ENCODE measurements at places on chromosomes 1 and 21.
A peak's percentile ranks its signal among the peaks of the same experiment; 100 is the strongest.

- no peak for DNase-seq
These were observed 93.8 kb downstream of the MTR start for GRCh38 chr1:236888903-236889302.

GRCh38 chr1:6852136-6852890, 67.1 kb downstream of the CAMTA1 start:
- no peak for DNase-seq

- no peak for DNase-seq
These were observed 51.9 kb upstream of the CD34 start for GRCh38 chr1:207962716-207963426.

DNA sequence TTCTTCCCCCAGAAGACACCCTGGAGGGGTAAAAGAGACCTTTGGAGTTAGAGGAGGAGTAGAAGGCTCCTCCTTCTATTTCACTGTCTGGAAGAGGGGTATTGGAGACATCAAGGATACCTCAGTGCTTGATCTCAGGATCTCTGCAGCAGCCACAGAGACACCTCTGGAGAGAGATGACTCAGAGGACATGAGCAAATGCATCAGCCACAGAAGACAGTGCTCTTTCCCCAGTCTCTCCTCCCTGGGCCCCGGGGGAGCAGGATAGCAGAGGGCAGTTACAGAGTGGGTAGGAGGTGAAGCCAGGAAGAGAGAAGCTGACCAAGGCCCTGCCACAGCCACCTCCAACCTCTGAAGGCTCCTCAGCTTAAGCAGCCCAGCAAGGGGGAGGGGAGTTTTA, 15.3 kb upstream of the TEDDM1 start:
- no peak for DNase-seq

DNA sequence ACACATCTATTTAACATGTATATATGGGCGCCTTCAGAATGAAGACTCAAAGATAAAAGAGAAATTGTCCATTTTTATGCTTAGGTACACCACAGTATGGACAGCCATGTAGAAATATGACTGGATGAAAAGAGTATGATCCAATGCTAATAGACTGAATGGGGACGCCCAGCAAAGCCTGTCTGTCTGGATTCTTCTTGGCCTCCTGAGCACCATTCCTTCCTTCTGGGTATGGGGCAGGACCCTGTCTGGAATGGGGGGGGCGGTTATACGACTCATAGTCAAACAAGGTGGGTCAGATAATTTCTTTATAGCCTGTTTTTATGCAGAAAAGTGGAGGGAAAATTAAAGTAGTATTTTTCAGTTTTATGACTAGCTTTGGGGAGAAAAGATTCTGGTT, 81.2 kb upstream of the ABCD3 start:
- no peak for DNase-seq

GRCh38 chr21:15219894-15220293, 155.1 kb upstream of the NRIP1 start:
- DNase-seq: no peak

DNA sequence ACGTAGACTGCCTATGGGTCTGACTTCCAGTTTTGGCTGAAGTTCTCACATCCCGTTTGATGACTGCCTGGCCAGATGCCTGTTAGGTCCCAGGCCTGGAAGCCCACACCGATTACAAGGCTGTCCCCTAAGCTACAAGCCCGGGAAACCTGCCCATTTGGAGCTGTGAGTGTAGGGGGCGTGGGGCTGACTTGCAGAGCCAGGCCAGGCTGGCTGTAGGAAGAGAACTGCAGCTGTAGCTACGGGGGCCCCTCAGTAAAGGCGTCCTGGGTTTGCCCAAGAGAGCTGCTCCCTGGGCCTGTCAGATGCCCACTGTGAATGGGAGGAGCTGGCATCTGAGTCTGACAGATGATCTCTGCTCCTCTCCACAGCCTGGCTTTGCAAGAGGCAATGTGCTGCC, 199.7 kb downstream of the CAMTA1 start:
- DNase-seq: no peak

DNA sequence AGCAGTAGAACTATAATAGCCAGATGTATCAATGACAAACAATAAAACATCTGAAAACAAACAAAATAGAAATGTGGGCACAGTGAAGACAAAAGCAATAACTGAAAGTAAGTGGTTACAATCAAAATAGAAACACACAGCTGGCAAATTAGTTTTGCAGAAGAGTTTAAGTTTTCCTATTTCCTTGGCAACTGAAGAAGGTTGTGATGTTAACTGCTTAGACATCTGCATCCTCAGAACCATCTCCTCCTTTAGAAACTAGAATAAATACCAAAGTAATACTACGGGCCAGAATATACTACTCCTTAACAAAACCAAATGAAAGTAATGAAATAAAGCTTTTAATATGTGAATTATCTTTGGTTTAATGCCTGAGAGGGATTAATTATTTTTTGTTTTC, 605.5 kb downstream of the LTN1 start:
- no peak for DNase-seq

- DNase-seq: no peak
These were observed 11.3 kb upstream of the MFSD2A start for GRCh38 chr1:39943471-39944290.

- DNase-seq: no peak
These were observed 696.7 kb downstream of the PTPRU start for GRCh38 chr1:29933067-29933466.

GRCh38 chr1:205371871-205372660, 15.3 kb upstream of the KLHDC8A start:
- DNase-seq: no peak

DNA sequence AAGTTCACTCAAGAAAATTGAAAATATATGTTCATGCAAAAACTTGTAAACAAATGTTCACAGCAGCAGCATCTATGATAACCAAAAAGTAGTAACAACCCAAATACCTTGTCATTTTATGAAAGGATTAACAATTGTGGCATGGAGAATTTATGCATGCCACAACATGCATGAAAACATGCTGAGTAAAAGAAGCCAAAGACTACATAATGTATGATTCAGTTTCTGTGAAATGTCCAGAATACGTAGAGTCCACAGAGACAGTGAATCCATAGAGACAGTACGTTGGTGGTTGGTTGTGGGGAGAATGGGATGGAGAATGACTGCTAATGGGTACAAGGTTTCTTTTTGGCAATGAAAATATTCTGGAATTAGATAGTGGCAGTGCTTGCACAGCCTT, 148.7 kb downstream of the MAST2 start:
- DNase-seq: no peak

DNA sequence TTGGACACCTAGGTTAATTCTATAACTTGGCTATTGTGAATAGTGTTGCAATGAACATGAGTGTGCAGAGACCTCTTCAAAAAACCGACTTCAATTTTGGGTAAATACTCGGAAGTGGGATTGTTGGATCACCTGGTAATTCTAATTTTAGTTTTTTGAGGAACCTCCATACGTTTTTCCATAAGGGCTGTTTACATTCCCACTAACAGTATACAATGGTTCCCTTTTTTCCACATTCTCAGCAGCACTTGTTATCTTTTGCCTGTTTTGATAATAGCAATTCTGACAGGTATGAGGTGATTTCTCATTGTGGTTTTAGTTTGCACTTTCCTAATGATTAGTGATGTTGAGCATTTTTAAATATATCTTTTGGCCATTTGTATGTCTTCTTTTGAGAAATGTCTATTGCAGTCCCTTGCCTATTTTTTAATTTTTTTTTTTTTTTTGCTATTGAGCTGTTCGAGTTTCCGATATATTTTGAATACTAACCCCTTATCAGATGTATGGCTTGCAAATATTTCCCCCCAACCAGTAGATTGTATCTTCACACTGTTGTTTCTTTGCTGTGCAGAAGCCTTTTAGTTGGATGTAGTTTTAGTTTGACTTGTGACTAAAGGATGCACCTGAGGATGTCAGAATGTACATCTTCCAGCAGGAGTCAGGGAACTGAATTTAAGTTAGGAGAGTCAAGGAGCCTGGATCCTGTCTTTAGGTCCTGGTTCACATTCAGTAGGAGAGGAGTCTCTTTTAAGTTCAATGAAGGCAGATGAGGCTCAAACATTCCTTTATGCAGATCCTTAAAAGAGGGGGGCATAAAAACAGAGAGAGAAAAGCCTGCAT, 120.0 kb downstream of the S1PR1 start:
- no peak for DNase-seq

- DNase-seq: no peak
These were observed 122.3 kb downstream of the TM2D1 start for GRCh38 chr1:61602663-61603062.

GRCh38 chr21:32418146-32418545, 5.6 kb downstream of the EVA1C start:
- DNase-seq: no peak

DNA sequence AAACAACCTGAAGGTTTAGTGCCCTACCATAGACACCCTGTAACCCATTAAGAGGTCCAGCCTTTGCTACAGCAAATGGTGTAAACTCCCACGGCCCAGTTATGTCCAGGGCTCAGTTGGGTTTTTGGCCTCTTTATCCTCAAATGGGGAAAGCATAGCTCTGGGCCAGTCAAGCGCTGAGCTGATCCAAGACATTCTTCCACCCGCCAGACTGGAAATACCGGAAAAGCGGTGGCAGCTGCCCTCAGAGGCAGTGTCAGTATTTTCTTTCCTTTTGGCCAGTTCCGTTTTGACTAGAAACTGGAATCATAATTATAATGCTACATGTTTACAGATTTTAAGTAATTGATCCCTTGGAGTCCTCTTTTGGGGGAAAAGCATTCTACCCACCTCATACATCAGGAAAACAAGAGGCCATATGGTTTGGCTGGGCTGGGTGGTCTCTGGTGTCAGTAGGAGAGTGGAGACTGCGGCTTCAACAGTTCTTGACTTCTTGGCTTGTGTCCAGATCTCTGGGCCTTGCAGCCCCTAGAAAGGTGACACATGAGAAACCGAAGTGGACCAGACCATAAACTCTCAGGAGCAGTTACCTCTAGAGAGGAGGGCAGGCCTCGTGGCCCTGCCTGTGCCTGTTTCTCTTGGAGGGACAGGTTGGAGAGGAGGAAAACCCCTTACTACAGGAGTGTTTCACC, 30.2 kb upstream of the CLDN14 start:
- no peak for DNase-seq

- peak; percentile 68 for DNase-seq
These were observed 15.3 kb downstream of the SEMA6C start for GRCh38 chr1:151130987-151131586.

DNA sequence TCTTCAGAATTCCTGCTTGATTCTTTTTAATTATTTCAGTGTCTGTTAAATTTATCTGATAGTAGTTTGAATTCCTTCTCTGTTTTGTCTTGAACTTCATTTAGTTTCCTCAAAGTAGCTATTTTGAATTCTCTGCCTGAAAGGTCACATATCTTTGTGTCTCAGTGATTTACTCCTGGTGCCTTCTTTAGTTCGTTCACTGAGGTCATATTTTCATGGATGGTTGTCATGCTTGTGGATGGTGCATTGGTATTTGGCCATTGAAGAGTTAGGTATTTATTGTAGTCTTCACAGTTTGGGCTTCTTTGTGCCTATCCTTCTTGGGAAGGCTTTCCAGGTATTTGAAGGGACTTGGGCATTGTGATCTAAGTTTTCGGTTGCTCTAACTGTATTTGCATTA, 267.9 kb downstream of the HHAT start:
- no peak for DNase-seq

DNA sequence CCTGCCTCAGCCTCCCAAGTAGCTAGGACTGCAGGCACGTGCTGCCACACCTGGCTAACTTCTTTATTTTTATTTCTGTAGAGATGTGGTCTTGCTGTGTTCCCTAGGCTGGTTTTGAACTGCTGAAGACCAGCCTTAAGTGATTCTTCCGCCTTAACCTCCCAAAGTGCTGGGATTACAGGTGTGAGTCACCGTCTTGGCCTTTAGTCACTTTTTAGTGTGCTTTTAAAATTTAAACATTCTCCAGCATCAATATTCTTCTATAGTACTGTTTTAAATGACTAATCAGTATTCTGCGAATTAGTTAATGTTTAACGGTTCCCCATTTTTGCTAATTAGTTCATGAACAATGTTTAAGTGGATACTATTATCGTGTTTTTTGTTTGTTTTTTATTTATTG, 60.6 kb downstream of the DYRK1A start:
- no peak for DNase-seq

DNA sequence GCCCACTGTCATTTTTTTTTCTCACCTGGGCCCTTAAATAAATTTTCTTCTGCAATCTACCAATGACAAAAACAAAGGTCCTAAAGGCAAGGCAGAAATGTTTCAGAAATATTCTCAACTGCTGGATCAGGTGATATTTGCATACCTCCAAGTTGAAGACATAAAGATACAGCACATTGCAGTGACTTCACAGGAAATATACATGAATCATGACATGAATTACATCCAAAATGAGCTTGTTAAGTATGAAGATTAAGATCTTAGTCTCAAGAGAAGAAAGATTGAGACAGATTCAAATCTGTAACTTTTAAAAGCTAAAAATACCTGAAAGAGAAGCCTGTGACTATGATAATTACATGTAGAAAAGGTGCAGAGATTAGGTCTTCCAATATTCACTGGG, 207.8 kb downstream of the SIPA1L2 start:
- DNase-seq: no peak

DNA sequence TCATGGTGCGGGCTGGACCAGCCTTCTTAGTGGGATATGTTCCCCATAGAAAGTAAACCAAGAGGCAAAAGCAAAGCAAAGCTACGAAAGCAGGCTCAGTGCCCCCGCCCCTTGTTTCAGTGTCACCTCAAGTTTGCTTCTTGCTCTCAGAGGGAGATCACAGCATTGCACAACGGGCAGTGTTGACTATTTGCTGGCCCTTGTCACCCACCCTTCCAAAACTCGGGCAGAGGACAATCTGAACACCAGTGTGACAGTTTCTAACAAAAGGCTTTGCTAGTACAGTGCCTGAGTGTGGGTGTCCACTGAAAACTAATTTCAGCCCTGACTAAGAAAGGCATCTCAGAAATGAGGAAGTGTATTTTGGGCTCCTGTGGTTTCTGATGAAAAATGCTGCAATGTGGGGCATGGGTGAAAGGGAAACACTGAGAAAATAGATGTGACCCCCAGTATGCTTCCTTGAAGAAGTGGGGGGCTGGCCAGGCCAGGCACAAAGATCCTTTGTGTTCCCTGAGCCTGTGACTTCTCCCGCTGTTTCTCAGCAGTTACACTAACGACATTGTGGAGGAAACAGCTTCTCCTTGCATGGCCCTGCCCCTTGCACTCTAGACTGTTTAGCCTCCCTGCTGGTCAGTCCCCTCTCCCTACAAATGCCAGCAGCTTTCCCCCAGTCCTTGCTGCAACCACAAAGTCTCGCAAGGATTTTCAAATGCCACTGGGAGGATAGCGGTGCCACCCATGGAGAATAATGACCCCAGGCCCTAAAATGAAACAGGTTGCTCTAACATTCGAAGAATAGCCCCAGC, 33.3 kb upstream of the KCNE1 start:
- DNase-seq: no peak

DNA sequence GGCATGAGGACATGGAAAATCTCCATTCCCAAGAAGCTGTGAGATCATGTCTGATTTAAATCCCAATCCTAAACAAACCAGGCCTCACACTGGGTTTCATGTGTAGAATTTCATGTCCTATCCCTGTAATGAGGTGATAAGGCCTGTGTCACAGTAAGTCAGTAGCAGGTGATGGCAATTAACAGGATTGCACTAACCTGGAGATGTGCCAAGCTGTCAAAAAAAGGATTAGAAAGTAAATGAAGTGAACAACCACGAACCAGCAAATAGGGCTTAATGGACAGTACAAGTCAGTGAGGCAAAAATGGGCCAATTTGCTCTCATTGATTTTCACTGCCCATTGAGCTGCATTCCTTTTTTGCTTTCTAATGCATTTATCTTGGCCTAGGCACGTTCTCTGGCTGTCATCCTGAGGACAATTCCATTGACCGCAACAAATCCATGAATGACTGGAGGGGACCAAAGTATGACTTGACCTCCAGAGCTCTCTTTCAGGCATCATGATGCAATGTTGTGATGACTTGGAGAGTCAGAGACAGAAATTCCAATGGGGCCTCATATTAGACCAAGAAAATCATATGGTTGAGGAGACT, 673.6 kb upstream of the ADGRL2 start:
- DNase-seq: no peak
